ENCODE measurements at places on chromosomes 6 and 20.

DNA sequence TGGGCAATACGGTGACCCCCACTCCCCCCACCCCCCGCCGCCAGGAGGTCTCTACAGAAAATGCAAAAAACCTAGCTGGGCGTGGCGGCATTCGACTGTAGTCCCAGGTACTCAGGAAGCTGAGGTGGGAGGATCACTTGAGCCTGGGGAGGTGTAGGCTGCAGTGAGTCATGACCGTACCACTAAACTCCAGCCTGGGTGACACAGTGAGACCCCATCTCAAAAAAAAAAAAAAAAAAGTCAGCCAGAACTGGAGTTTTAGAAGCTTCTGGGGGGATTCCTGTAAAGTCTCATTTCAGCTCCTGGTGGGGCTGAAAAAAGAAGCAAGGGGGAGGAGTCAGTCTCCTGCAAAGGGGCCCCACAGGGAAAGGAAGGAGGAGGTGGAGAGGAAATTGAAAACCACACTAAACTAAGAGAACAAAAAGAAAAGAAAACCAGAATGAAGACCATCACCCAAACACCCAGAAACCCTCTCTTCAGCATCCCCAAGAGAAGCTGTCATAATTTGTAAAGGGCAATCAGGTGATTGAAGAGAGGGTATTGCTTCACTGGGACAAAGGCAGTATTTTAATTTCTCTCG lies 50.4 kb downstream of the NOL4L start:
- no peak for DNase-seq

DNA sequence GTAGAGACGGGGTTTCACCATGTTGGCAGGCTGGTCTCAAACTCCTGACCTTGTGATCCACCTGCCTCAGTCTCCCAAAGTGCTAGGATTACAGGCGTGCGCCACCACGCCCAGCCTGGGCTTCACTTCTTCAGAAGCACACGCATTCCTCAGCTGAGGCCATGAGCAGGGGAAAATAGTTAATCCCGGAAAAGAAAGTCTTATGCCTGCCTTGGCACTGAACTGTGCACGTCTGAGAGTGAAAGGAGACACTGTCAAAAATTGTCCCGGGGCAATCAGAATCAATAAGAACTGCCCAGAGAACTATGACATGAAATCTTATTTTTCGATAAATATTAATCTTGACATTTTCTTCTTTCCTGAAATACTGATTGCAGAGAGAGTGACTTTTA lies 2.8 kb downstream of the BTN2A2 start:
- no peak for DNase-seq

DNA sequence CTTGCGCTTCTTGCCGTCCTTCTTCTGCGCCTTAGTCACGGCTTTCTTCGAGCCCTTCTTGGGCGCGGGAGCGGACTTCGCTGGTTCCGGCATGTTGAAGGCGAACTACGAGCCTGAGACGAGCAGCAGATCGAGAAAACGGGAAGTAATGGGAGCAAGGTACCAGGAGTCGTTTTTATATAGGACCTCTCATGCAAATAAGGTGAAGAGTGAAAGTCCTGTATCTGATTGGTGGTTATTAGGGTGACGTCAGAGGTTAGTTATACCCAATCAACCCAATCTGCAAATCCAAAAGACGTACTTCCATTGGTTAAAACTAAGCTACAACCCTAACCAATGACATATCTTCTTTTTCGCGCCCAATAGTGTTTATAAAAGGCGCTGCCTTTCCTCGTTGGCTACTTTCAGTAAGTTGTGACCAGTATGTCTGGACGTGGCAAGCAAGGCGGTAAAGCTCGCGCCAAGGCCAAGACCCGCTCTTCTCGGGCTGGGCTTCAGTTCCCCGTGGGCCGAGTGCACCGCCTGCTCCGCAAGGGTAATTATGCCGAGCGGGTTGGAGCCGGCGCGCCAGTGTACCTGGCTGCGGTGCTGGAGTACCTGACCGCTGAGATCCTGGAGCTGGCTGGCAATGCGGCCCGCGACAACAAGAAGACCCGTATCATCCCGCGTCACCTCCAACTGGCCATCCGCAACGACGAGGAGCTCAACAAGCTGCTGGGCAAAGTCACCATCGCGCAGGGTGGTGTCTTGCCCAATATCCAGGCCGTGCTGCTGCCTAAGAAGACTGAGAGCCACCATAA lies 100.6 kb upstream of the PRSS16 start:
- DNase-seq, result peak; percentile 66

GRCh38 chr20:43667341-43668132 lies 623 bp downstream of the MYBL2 start:
- no peak for DNase-seq

DNA sequence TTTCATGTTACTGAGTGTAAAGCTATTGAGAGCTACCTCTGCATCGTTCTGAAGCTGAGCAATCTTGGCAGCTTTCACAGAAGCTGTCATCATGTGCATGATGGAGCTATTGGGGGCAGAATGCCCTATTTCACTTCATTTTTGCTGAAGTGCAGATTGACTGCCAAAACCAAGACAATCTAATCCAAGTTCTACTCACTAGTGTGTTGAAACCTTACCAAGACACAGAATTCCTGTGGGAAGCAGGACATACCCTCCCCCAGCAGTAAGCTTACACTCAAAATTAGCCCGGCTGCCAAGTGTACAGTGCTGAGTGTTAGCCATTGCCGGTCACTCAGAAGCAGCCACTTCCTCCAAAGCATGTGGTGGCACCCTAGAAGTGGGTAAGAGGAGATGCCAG lies 177.3 kb upstream of the TENT5A start:
- no peak for DNase-seq

- no peak for DNase-seq
Measured at GRCh38 chr20:63125838-63126601, 89.9 kb downstream of the YTHDF1 start.

- no peak for DNase-seq
Measured at GRCh38 chr6:5937169-5937909, 69.4 kb downstream of the NRN1 start.

DNA sequence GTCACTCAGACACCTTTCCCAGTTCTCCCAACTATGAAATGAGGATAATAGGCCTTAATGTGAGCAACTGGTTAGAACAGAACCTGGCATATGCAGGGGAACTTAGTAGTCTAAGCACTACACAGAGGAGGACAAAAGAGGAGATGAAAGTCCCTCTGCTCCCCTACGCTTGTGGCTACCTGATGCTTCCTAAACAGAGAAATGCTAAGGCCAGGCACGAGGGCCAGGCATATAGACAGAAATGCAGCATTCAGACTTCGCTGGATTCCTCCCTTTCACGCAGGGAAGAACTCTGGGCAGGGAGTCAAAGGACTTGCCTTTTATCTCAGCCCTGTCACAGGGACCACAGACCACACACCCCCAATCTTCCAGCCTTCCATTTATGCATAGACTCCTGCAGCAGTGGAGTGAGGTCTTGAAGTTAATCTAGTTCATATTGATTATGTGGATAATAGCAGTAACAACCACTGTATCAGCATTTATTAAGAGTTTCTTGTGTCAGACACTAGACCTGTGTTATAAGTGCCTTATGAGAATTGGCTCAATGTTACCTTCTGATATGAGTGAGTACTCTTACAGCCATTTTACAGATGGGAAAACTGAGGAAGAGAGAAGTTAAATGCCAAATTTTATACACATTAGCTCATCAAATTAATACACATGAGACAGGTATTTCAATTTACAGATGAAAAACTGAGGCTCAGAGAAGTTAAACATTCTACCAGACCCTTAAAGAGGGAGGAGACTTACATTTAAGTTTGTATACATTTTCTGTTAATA lies 27.0 kb upstream of the TRAF3IP2 start:
- DNase-seq, result no peak

- no peak for DNase-seq
Measured at GRCh38 chr20:43046966-43047365, 142.7 kb downstream of the PTPRT start.

DNA sequence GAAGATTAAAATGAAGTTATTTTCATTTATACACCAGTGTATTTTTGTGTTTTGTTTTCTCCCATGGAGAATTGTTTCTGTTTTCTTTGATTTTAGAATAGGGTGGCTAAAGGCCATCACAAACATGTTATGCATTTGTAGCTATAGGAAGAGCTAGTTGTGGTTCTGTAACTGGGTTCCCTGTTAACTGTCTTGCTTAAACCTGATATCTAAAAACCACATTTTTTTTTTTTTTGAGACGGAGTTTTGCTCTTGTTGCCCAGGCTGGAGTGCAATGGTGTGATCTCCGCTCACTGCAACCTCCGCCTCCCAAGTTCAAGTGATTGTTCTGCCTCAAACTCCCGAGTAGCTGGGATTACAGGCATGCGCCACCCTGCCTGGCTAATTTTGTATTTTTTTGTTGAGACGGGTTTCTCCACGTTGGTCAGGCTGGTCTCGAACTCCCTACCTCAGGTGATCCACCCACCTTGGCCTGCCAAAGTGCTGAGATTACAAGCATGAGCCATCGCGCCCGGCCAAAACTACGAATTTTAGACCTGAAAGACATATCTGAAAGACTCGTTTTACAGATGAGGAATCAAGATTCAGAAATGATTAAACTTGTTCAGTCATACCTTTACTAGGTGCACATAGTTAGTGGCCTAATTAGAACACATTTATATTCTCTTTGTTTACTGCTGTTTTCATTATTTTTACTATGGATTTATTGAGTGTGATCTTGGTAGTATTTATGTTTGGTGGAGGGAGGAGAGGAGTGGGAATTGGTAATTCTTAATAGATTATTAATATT lies 18.0 kb downstream of the SCAF8 start:
- no peak for DNase-seq

DNA sequence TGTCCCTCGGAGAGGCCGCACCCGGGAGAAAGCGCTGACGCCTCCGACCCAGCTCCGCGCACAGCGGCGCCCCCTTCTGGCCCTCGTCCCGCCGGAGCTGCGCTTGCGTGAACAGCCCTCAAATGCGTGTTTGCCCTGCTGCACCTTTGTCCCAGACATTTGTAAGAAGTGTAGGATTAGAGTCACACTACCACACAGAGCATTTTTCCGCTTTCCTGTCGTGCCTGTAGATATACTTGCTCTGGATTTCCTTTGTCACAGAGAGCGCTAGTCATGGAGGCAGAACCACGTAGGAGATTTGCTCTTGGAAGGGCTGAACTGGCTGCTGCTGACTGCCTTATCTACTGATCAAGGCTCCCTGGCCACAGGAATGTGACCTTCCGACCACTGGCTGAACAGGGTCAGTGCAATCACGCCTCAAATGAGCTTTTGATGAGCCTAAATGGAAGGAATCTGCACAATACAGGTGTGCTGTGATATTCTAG lies 62.3 kb downstream of the PAX1 start:
- no peak for DNase-seq

DNA sequence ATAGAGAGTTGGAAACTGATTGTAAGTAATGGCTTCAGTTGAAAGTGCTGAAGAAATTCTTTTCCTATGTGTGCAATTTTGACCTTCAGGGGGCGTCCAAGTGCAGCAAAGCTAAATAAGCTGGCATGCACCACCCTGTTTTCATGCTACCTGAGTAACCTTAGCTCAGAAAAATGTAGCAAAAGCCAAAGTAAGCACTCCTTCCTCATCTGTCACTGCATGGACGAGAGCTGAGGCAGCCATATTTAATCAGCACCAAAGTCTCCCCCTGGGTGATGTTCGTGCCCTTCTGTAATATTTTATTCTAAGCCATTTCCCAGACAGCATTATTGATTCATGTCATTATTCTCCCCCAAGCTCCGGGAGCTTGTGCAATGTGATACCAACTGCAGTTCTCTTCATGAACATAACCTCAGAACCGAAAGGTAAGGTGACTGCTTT lies 123.1 kb downstream of the RPS12 start:
- DNase-seq, result no peak

GRCh38 chr6:44128020-44128917 lies 915 bp downstream of the TMEM63B start:
- no peak for DNase-seq

DNA sequence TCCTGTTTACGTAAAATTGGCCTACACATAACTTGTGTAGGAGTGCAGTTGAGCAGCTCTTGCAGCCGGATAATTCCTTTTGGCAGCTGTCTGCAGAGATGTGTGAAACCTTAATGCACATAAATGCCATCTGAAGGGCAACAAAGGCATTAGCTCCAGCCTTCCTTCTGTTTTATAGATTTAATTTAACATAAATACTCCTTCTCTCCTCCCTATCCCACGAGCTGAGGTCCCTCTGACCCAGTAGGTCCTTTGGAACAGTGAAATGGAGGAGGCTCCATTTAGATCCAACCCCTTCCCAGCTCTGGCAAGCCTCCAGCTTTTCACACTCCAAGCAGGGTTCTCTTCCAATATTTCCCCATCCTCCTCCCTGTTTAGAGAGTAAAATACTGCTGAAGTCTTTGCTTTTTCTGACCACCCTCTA lies 6.5 kb downstream of the PLEKHG1 start:
- no peak for DNase-seq

DNA sequence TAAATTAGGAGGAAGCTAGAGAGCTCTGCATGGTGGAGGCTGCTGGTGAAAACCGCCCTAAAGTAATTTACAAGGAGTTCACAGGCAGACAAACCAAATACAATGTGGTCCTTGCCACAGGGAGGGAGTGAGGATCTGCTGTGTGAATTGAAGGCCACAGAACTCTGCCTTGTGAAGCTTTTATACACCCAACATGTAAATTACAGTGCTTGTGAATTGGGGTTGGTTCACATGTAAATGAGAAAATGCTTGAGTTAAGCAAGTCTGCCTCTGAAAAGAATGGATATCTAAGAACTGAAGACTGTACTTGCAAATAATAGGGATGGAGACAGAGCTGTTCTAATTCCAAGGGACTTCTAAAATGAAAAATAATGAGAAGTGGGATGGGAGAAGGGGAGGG lies 194.2 kb downstream of the SLC35F1 start:
- DNase-seq, result no peak

DNA sequence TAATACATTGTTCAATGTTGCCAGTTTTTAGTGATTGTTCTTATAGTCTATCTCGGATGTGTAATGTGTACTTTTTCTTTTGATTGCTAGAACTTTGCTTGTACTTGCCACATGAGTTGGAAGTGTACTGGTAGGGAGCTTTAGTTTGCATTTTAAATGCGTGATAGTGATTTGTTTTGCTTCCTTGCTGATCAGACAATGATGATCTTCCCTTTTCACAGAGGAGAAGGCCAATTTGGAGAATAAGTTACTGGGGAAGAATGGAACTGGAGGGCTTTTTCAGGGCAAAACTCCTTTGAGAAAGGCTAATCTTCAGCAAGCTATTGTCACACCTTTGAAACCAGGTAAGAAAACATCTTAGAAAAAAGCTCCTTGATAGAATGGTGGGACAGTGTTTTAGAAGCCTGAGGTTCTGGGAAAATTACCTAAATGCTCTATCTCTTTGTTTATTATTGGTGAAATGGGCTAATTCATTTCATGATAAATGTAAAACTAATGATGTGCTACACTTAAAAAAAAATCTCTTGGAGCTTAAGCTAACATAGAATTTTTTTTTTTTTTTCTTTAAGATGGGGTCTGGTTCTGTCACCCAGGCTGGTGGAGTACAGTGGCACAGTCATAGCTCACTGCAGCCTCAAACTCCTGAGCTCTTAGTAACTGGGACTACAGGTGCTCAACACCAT lies 20.9 kb downstream of the TPX2 start:
- no peak for DNase-seq

DNA sequence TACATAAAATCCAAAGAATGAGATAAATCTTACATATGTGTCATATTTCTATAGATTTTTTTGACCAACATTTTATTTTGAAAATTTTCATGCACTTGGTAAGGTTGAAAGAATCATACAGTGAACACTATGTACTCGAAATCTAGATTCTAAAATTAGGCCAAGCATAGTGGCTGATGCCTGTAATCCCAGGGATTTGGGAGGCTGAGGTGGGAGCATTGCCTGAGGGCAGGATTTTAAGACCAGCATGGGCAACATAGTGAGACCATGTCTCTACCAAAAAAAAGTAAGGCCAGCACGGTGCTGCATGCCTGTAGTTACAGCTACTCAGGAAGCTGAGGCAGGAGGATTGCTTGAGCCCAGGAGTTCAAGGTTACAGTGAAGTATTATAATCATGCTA lies 158.6 kb downstream of the LAMA2 start:
- DNase-seq, result no peak
